ENCODE measurements at places on chromosomes 16 and 17.

DNA sequence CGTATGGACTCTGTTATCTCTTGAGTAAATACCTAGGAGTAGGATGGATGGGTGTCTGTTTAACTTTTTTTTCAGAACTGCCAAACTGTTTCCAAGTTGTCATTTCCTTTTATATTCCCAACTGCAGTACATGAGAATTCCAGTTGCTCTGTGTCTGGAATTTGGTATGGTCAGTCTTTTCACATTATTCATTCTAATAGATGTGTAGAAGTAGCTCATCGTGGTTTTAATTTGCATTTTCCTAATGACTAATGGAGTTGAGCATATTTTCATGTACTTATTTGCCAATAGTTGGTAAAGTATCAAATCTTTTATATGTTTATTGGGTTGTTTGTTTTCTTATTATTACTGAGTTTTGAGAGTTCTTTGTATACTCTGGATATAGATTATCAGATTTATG, 27.0 kb downstream of the MRTFB start:
- no peak for DNase-seq

- no peak for DNase-seq
These were observed 14.2 kb downstream of the USP10 start for GRCh38 chr16:84714028-84714427.

GRCh38 chr17:42559075-42559474, 2.9 kb upstream of the COASY start:
- DNase-seq: no peak

GRCh38 chr16:4763791-4764190, 3.2 kb downstream of the ZNF500 start:
- DNase-seq: no peak

DNA sequence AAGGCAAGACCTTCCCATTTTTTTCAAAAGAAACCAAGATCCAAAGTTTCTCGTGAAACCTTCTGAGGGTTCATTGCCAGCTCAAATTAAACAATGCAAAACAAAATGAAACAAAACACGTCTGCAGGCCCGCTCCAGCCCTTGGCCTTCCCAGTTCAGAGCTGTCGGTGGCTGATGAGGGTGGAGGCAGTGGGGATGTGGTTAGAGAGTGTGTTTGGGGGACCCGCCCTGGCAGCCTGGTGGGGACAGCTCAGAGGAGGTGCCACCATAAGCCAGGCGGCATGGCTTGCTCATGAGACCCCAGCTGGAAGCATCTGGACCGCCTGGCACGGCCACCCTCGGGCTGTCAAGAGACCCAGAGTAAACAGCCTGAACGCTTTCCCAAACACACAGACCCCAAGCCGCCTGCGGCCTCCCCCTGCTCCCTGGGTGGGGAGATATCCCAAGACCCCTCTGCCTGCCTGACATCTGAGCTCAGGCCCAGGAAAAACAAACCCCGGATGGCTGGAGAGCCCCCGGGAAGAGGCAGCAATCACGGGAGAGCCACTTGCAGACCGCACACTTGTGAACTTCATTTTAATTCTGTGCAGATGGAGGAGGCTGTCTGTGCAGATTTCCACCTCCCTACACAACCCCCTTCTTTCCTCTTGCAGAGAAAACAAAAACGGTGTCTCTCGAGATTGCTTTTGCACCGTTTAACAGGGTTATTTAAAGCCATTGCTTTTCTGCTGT, 35.4 kb upstream of the LITAF start:
- DNase-seq: no peak

GRCh38 chr17:27553019-27553511, 77.9 kb upstream of the LGALS9 start:
- no peak for DNase-seq

GRCh38 chr17:48231995-48232959, 124.7 kb downstream of the SNX11 start:
- no peak for DNase-seq

DNA sequence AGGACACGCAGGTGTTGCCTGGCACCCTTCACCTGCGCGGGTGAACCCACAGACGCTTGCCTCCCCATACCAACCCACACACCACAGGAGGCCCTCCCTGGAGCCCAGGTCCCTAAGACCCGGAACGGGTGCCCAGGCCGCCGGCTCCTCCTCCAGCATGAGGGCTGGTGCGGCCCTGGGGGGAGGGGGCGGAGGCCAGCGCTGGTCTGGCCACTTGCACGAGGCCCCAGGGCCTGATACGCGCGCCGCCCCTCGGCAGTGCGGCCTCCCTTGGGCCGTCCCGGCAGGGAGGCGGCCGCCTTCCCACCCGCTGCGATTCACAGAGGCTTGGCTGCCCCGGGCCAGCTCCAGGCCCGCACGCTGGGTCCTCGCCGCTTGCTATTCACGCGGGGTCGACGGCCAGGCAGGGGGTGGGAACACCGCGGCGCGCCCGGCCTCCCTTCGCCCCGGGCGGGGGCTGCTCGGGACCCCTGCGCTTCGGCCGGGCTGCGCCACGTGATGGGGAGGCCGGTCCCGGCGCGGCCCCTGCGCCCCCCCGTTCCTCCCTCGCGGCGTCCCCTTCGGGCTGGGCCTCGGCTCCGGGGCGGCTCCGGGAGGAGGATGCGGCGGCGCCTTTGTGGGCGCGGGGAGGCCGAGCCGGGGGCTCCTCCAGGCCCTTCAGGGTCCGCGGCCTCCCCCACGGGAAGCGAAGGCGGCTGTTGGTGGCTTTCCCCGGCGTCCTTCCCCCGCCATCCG, 685 bp downstream of the FASN start:
- no peak for DNase-seq

GRCh38 chr16:58280146-58280845, 14.5 kb downstream of the PRSS54 start:
- DNase-seq: no peak

DNA sequence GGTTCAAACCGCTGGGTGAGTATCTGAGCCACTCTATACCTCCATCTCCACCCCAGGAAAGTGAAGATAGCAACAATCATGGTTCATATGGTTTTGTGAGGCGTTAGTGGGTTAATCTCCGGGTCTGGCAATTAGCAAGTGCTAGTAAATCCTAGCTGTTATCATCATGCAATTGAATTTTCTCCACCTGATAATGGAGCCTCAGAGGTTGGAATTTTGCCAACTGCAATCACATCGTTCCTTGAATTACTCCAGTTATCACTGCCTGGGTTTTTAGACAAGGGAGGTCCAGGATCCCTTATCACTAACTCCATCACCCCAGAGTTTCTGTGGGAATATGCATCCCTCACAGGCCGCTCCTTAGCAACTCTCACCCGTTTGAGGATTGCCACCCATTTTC, 311.5 kb downstream of the RBFOX1 start:
- DNase-seq: no peak

DNA sequence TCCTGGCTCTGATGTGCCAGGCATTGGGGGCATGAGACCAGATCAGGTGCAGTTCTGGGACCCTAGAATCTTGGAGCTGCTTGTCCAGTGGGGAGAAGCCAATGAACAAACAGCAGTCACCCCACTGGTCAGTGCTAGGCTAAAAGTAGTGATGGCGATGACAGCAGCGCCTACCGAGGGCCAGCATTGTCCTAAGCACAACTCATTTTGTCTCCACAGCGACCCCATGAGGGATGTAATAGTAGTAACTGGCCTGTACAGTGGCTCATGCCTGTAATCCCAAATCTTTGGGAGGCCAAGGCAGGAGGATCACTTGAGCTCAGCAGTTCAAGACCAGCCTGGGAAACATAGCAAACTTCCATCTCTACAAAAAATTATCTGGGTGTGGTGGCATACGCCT, 6.2 kb downstream of the SMCR8 start:
- DNase-seq: no peak

DNA sequence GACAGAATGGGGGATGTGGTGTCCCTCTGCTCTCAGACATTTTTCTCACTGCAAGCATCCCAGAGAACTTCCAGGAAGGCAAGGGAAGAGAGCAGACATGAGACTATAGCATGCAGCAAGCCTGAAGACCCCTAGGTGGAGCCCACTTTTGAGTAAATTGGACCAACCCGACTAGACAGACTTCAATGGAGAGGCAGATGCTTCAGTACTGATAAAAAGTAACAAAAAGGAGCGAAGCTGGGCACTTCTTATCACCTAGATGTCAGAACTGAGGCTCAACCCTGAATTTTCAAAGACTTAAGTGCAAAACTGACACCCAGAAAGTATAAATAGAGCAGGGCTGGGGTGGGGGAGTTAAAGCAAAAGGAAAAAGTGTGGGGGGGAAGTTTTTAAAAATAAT, 130.8 kb downstream of the PMP22 start:
- DNase-seq: no peak

- DNase-seq: no peak
These were observed 656.6 kb downstream of the WWOX start for GRCh38 chr16:78755751-78756661.

DNA sequence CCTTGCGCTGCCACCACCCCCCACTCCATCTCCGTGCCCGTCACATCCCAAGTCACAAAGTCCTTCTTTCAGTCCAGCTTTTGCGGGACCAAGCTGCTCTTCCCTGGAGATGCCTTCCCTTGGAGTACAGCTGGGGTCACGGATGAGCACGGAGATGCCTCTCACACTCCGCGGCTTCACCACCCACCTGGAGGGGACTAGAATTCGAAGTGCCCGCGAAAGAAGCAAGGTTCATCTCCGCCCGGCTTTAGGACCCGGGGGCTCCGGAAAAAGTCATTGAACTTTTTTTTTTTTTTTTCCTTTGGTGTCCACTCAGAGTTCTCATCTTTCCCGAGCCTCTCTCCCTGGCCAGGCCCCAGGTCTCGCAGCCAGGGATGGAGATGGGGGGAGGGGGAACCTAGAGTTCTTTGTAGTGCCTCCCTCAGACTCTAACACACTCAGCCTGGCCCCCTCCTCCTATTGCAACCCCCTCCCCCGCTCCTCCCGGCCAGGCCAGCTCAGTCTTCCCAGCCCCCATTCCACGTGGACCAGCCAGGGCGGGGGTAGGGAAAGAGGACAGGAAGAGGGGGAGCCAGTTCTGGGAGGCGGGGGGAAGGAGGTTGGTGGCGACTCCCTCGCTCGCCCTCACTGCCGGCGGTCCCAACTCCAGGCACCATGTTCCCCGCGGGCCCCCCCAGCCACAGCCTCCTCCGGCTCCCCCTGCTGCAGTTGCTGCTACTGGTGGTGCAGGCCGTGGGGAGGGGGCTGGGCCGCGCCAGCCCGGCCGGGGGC, at the start of gene FKBP10:
FKBP10 (plus strand) TSS at position 624 of the 771 bp plus-strand sequence; CDS start at position 655, 31 bp downstream.
- no peak for DNase-seq

DNA sequence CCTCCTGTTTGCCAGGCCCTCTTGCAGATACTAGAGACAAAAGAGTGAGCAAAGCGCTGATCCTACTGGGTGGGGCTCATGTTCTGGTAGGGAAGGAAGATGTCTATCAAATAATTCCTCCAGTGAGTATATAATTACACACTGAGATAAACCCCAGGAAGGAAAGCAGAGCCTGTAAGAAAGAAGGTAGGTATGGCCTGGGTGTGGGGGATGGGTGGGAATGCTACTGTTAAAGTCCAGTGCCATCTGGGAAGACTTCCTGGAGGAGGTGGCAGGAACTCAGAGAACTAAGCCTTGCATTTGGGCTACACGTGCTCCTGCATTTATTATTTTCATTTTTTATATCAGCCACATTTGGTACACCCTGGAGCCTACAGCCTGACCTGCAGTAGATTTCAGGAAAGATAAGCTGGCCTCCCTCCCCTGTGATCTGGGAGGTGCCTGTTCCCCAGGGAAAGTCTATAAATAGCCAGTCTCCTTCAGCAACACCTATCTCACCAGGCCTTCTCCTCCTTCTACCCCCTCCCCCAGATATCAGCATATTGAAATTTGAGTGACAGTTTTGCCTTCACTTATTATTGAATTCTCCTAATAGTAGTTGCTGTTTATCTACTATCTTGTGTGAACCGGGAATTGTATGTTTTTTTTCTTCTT, 11.5 kb downstream of the ATP2C2 start:
- DNase-seq: no peak

All from SIG-M5 (cell line).